Activated CD4-positive, alpha-beta memory T cell treated with anti-CD3 and anti-CD28 coated beads, Interleukin-2, amount 10 ng/mL, durations not matched to agents 7 days and 5 days (primary cell): ENCODE measurements at places on chromosomes 6 and 20.
A peak's percentile ranks its signal among the peaks of the same experiment; 100 is the strongest.

- no peak for DNase-seq
Measured at GRCh38 chr20:40592941-40593340, 96.1 kb downstream of the MAFB start.

GRCh38 chr6:16623029-16623653, 138.1 kb downstream of the ATXN1 start:
- no peak for DNase-seq

DNA sequence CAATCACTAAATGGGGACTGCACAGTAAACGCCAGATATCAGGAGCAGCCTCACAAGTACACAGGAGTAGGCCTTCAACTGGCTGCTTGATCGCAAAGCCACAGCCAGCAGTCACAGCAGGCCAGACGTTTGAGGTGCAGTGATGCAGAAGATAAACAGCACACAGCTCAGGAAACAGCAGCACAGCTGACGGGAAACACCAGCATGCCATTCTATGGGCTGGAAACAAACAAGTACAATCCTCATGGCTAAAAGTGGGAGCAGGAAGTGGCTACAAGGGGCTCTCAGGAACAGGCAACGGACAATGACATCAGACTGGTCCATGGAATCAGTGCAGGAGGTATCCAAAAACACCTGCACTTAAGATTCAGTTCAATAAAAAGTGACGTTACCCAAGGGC, 111.0 kb downstream of the DTNBP1 start:
- no peak for DNase-seq

DNA sequence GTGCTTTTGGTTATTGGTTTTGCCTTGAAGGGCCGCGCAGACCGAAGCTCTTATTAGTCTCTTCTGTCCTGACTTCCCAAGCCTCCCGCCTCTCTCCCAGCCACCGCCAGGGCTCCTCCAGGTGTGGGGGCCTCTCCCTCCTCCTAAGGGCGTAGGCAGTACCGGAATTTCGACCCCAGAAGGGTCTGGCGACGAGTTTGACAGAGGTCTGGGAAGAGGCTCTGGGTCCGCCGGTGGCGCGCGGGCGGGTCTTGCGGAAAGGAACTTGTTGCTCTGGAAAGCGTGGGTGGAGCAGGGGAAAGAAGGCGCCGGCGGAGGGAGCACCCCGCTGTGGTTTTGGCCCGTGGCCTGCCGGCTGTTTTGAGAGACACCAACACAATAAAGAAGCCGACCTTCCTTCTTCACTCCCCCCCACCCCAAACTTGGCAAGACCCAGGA, 1.8 kb downstream of the PCSK2 start:
- DNase-seq, result no peak

DNA sequence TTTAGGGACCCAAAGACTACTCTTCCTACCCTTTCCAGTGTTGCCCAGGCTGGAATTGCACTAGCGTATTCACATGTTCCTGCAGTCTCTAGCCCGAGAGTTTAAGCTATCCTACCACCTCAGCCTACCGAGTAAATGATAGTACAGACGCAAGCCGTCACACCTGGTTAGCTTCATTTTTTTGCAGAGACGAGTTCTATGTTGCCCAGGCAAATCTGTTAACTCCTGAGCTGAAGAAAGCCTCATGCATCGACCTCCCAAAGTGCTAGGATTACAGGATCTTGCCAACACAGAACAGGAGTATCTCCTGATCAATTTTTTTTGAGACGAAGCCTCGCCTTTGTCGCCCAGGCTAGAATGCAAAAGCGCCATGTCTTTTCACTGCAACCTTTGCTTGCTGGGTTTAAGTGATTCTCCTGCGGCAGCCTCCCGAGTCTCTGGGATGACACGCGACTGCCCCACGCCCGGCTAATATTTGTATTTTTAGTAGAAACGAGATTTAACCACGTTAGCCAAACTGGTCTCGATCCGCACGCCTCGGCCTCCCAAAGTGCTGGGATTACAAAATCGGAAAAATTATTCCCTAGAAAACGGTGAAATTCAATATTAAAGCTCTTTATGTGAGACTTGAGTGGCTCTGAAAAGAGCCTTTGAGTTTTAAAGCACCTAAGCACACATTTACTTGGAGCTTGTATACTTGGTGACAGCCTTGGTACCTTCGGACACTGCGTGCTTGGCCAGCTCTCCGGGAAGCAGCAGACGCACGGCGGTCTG, 128.5 kb downstream of the HFE start:
- DNase-seq, result peak; percentile 60

GRCh38 chr20:20366551-20366875, 1.4 kb upstream of the INSM1 start:
- no peak for DNase-seq

DNA sequence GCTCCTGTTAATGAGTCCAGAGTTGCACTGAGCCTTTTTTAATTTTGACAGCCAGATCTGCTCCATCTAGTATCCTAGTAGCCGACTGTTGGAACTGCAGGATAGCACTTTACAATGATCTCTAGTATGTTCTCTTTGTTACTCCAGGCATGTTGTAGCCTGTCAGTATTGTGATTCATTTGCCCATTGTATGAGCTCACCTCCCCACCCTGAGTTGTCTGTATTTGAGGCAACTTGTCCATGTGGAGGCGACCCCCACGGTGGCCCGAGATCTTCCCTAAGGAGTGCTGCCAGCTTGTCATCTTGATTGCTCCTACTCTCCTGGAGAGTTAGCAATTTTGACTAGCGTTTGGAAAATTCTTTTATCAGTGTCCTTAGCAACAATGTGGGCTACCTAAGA, 67.2 kb downstream of the DHX35 start:
- no peak for DNase-seq

GRCh38 chr6:94133106-94133505, 713.7 kb upstream of the EPHA7 start:
- DNase-seq, result no peak

DNA sequence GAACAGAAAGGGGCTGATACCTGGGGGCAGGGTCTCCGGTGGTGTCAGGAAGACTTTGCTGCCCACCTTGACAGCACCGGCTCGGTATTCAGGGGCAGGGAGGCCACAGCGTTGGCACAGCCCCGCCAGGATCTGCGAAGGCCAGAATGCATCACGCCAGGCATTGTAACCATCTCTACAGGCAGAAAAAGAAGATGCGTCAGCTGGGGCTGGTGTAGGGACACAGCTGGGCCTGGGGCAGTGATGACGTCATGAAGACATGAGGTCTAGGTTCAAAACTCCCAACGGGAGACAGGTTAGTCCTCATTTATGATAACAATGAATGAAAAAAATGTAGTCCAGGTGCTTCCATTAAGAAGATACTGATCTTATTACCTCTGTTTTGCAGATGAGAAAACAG, 22.0 kb downstream of the ERGIC3 start:
- DNase-seq, result no peak

DNA sequence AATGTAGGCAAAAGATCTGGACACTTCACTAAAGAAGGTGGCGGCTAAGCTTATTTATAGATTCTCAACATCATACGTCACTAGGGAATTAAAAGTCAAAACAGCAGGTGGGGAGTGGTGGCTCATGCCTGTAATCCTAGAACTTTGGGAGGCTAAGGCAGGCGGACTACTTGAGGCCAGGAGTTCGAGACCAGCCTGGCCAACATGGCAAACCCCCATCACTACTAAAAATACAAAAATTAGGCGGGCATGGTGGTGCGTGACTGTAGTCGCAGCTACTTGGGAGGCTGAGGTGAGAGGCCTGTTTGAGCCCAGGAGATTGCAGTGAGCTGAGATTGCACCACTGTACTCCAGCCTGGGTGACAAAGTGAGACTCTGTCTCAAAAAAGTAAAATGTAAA, 74.6 kb downstream of the GPX5 start:
- no peak for DNase-seq

- DNase-seq, result no peak
Measured at GRCh38 chr6:50658561-50658960, 54.8 kb upstream of the TFAP2D start.

DNA sequence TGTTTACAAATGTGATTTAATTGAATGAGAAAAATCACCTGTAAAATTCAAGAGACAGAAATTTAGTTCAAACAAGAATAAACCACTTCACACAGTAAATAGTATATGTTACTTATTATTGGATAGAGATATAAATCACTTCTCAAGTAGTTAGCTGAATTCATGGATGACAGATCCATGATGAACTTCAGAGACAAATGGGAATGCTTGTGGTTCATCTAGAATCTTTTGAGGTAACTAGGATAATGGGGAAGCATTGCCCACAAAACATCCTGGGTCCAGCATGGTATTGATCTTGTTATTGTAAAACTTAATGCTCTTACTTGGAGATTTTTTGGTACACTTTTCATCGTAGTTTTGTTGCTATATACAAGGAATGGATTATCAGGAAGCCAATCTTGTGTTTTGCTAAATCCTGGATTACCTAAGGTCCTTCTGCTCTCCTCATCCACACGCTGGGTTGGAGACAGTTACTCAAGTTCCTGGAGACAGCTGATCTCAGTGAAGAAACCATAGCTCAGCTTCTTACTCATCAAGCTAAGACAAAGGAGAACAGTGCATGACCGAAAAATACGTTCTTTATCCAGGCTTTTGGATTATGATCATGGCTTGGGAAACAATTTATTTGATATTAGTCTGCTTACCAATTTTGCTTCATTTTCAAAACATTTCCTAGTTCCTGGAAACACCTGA, 142.5 kb upstream of the PREP start:
- DNase-seq, result no peak

DNA sequence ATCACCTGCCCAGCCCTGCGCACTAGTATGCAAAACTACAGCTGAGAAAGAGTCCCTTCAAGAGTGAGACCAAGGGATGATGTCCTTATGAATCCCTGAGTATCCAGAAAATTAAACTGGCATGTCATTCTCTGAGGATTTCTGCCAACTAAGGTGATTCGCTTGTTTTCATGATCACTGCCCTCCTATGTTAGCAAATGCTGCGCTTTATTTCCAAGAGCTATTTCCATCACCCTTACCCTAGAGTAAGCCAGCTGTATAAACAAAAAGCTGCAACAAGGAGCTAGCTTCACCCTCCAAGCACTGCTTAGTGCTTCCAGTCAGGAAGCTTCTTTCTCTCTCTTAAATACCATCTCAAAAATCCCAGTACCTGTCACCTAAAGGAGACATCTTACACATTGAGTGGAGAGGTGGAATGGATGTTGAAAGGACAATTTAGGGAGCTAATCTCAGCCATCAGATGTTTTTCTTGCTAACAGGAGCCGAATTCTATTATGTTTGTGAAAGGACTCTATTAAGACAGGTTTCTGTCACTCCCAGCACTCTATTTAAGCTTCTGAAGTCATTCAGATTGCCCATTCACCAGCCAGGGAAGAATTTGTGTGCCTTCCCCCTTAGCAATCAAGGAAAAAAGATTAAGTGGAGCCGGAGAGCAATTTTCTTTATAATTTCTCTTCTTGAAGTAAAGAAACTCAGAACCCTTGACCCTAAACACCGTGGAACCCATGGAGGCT, 322.2 kb downstream of the NRN1 start:
- DNase-seq, result no peak

GRCh38 chr6:138500867-138501446, 1.7 kb upstream of the NHSL1 start:
- no peak for DNase-seq

- no peak for DNase-seq
Measured at GRCh38 chr6:158758941-158759479, 60.2 kb downstream of the EZR start.

- no peak for DNase-seq
Measured at GRCh38 chr20:63848003-63848911, 13.0 kb upstream of the ABHD16B start.

DNA sequence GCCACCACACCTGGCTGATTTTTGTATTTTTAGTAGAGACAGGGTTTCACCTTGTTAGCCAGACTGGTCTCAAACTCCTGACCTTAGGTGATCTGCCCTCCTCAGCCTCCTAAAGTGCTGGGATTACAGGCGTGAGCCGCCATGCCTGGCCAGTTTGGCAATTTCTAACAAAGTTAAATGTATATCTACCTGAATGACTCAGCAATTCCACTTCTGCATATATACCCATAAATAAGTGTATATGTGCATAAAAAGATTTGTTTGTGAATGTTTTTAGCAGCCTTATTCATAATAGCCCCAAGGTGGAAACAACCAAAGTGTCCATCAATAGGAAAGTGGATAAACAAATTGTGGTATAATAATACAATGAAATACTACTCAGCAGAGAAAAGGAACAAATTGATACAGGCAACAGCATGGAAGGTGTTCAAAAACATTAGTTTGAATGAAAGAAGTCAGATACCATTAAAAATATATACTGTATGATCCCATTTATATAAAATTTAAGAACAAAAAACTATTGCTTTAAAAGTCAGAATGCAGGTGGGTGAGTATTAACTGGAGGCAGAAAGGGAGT, 44.3 kb upstream of the KIF13A start:
- DNase-seq, result no peak

DNA sequence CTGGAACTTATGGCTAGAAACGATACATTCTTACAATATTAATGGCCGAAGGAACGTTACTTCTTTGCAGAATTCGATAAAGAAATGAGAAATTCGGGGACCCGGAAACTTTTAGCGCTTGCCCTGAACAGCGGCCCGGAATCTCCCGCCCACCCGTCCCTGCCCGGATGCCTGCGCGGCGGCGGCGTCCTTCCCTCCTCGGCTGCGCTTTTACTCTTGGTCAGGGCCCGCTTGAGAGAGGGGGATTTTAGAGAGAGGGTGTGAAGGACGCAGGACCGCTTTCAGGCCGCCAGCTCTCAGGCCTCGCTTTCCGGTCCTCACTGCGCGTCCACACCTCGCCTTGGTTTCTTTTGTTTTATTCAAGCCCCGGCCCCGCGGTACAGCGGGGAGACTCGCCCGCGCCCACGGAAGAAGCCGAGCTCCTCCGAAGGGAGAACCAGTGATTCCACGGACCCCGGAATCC, 243.7 kb downstream of the ARID1B start:
- DNase-seq, result peak; percentile 68

DNA sequence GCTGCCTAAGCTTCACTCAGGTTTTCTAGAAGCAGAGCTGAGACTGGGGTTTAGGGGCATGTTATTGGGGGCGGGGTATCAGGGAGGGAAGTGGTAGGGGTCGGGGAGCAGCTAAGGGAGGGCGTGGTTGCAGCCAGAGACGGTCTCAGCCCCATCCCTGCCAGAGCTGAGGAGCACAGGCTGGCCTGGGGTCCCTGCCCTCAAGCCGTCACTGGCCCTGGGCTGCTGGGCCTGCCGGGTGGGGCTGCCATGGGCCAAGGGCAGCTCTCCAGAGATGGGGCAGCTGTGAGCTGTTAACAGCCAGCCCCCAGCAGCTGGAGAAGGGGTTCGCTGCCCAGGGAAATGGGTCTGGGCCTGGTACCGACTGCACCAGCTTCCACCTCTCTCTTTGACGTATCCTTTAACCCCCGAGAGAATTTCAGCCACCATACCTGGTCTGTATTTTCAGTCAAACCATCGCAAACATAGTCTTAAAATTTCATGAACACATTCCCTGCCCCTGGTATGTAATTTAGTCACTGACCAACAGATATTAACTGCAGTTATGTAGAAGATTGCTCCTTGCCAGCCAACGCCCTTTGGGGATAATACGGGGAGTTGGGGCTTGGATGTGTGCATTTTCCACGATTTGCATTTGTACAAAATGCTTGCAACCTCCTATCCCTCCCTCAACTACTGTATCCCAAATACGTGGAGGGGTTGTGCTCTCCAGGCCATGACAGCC, 253.4 kb downstream of the TAF4 start:
- DNase-seq, result no peak
